A549 treated with Hydrocortisone at 1 μM for 4 hours (cell line): ENCODE measurements at places on chromosomes 7 and 10. TPM values are rescaled to one million over a fixed set of nuclear protein-coding genes. Genes with fewer than 3 reads are reported as not detected.

Gene CPN1
- 0.16 to 0.39 TPM (median 0.28 TPM) in 5 replicates for total RNA-seq

Gene HOXA2
- total RNA-seq = 0.53 to 0.81 TPM (median 0.69 TPM) in 5 replicates

Gene MRLN
- not detected in 5 replicates for total RNA-seq

Gene SFTPD
- total RNA-seq = 0.23 to 0.33 TPM (median 0.24 TPM) in 5 replicates

Gene CXCL12
- 0.06 to 0.24 TPM (median 0.13 TPM) in 5 replicates for total RNA-seq

Gene PANK1
- 5.9 to 7.3 TPM (median 6.2 TPM) in 5 replicates for total RNA-seq

Gene MINDY4
- total RNA-seq = 2.2 to 2.6 TPM (median 2.4 TPM) in 5 replicates

Gene DNAJC12
- total RNA-seq = 47.0 to 62.1 TPM (median 57.0 TPM) in 5 replicates

Gene ITPRID1
- total RNA-seq = not detected in 5 replicates

Gene INPP5F
- 8.3 to 11.4 TPM (median 10.5 TPM) in 5 replicates for total RNA-seq

Gene TUBAL3
- 0.17 to 0.23 TPM (median 0.22 TPM) in 5 replicates for total RNA-seq

Gene GNGT1
- total RNA-seq = not detected in 5 replicates

Gene ACSM6
- not detected in 5 replicates for total RNA-seq

Gene PIK3AP1
- 0.54 to 0.86 TPM (median 0.67 TPM) in 5 replicates for total RNA-seq

Gene CPED1
- total RNA-seq = 0.03 to 0.10 TPM (median 0.05 TPM) in 3 of 5 replicates, not detected in the others

Gene RNF32
- total RNA-seq = 1.2 to 2.2 TPM (median 1.3 TPM) in 5 replicates

Gene RBM48
- 5.7 to 8.3 TPM (median 6.0 TPM) in 5 replicates for total RNA-seq

Gene LRRC17
- total RNA-seq = 0.12 TPM in 1 of 5 replicates, not detected in the others

Gene VPS37D
- 3.1 to 5.7 TPM (median 4.8 TPM) in 5 replicates for total RNA-seq

Gene FAM25A
- 0.50 to 0.52 TPM in 2 of 5 replicates, not detected in the others for total RNA-seq

Gene COL26A1
- total RNA-seq = 0.41 to 0.67 TPM (median 0.59 TPM) in 5 replicates

Gene HTR7
- 0.12 to 0.24 TPM (median 0.17 TPM) in 5 replicates for total RNA-seq

Gene OR2A25
- not detected in 5 replicates for total RNA-seq

Gene BHLHA15
- 0.50 to 0.86 TPM (median 0.61 TPM) in 5 replicates for total RNA-seq

Gene ACTA2
- total RNA-seq = 17.1 to 19.5 TPM (median 19.1 TPM) in 5 replicates

Gene PNLIPRP2
- total RNA-seq = 0.07 to 0.30 TPM (median 0.09 TPM) in 4 of 5 replicates, not detected in the other

Gene CALU
- total RNA-seq = 125 to 212 TPM (median 150 TPM) in 5 replicates

Gene MKI67
- 57.6 to 86.2 TPM (median 60.4 TPM) in 5 replicates for total RNA-seq

Gene ADAM22
- 0.16 to 0.43 TPM (median 0.33 TPM) in 5 replicates for total RNA-seq

Gene CNTNAP2
- 0.01 to 0.10 TPM (median 0.02 TPM) in 3 of 5 replicates, not detected in the others for total RNA-seq

Gene SEMA3A
- total RNA-seq = 3.9 to 6.8 TPM (median 4.5 TPM) in 5 replicates

Gene CPXM2
- total RNA-seq = not detected in 5 replicates
